ENCODE measurements at places on chromosomes 16 and 17.

- DNase-seq, result no peak
These were observed 1.8 kb downstream of the CCL5 start for GRCh38 chr17:35878361-35878760.

GRCh38 chr16:47492036-47492427 is 30.9 kb downstream of the PHKB start:
- no peak for DNase-seq

- DNase-seq, result peak; percentile 77
These were observed 21.7 kb downstream of the SLC25A10 start for GRCh38 chr17:81733507-81734404.

DNA sequence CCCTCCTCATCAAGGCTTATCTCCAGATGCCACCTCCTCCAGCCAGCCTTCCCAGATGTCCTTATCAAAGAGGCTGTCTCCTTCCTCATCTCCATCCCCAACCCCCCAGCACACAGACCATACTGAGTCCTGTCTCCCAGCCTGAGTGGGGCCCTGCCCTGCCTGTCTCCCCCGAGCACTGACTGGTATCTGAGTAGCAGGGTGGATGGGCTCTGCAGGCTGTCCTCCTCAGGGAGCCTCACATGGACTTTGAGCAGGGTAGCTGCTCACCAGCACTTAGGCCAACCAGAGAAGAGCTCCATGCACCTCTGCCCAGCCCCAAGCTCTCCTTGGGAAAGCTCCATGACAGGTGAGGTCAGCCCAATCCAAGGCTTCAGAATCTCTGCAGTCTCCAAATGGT is 20.0 kb upstream of the ITGA3 start:
- DNase-seq, result no peak

GRCh38 chr17:60577147-60577915 is 22.7 kb upstream of the PPM1D start:
- peak; percentile 65 for DNase-seq

- DNase-seq, result no peak
These were observed 32.4 kb downstream of the LCMT1 start for GRCh38 chr16:25143928-25144327.

DNA sequence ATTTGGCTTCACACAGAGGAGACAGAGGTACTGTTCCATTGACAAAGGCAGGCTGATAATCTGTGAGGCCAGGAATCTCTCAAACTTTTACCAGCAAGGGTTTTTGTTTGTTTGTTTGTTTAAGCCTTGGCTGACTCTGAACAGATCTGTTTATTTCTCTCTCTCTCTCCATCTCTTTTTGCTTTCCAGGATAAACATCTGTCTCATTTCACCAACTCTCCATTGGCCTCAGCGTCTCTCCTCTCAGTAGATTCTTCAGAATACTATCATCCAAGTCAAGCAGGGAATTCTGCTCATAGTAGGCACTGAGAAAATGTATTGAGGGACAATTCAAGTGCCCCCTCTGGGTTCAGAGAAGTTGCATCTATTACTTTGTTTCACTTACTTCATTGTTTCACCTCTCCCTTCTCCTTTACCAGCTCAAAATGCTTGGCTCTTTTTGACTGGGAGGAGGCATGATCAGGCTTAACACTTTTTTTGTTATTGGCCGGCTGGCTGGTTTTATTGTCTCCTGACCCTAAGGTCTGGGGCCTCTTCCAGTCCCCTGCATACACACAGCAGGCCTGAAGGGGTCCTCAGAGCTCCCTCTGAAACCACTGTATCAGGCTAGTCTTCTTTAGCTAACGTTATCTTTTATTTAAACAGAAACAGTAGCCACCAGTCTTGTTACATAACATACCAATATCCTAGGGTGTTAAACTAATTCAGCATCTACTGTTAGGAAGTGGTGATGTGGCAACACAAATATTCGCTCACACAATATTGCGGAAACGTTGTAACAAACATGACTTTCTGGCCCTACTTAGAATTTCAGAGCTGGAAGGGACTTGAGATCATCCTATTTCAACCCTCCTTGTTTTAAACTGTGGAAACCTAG is 2.0 kb upstream of the YPEL2 start:
- peak; percentile 64 for DNase-seq

GRCh38 chr17:58228679-58229078 is 9.6 kb upstream of the MKS1 start:
- no peak for DNase-seq

DNA sequence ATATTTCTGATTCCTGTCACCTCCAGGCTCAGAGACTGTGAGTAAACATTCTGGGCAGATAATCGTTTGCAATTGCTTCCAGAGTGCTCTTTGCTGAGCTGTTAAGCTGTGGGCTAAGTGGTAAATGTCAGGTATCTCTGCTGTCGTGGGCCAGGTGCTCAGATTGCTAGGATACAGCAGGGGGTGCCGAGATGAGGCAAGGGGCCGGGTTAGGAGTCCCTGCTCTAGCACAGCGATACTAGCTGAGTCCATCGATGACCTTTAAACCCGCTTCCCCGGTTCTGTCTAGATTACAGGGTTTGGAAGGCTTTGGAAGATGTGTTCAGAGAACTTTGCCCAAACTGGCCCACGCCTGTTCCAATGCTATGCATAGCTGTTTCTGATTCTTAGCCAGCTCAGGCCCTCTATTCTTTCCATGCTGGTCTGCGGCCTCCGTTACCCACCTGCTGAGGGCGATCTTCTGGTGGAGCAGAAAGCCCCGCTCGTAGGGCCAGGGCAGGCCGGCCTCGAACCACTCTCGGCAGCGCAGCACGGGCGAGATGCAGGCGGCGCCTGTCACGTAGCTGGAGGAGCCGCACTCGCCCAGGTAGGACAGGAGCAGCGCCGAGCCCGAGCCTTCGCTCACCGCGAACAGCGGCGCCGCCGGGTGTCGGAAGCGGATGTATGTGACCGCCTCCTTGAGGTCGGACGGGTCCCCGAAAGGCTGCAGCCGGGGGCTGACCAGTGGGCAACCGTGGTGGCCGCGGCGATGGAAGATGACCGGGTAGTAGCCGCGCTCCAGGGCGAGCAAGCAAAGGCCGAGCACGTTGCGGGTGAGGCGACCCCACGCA is 979 bp downstream of the ABHD15 start:
- peak; percentile 67 for DNase-seq

- DNase-seq, result no peak
These were observed 405 bp upstream of the ACE start for GRCh38 chr17:63476459-63476853.

DNA sequence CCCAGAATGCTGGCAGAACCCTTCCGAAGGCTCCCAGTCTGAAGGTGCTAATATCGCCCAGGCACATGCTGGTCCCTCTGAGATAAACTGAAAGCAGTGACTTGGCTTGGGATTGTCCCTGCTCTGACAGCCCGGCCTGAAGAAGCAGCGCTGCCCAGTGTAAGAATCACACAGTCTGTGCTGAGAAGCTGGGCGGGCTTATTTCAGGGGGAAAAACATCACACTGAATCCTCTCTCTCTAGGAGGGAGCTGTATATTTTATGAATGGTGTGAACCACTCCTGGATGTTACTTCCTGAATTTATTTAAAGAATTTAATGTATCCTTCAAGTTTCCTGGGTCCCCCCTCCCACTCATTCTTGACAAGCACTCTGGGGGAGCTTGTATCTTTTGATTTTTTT is 36.3 kb downstream of the GAS7 start:
- DNase-seq, result peak; percentile 29

GRCh38 chr17:1727258-1727789 is 2.8 kb downstream of the WDR81 start:
- DNase-seq, result no peak

Measured in KBM-7 (cell line).